ENCODE measurements at places on chromosomes 6 and 20. TPM values are rescaled to one million over a fixed set of nuclear protein-coding genes. Genes with fewer than 3 reads are reported as not detected.
A peak's percentile ranks its signal among the peaks of the same experiment; 100 is the strongest.

- DNase-seq: no peak
Observed at GRCh38 chr6:125279961-125280360, 21.8 kb downstream of the HDDC2 start.

- DNase-seq: no peak
Observed at GRCh38 chr6:20119485-20119884, 92.8 kb downstream of the MBOAT1 start.

GRCh38 chr6:144647971-144648651 is 363.0 kb downstream of the UTRN start:
- DNase-seq: no peak

- no peak for DNase-seq
Observed at GRCh38 chr20:15921930-15922329, 651.3 kb downstream of the KIF16B start.

DNA sequence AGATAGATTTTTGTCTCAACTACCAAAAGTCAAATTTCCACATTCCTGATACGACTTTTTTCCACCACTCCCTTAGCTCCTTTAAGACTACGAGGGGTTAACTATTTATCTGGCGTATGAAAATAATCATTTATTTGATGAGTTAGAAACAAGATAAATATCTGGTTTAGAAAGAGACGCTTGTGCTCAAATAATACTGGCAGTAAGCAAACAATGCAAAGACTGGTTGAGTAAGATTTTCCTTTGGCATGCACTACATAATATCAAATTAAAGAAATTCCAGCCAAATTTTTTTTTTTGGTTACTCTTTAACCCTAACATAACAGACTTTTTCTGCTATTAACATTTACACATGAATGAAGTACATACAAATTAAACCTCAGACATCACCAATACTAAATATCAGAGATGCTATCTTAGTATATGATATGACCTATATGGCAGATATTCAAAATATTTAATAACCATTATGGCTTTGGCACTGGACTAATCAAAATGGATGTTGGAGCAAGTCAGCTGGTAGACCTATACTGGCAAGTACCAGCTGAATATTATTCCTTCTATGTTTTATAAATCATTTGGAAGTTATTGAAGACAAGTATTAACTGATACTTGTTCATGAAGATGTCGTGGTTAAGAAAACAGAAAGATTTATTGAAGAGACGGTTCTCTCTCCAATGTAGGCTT is 345.3 kb downstream of the TFAP2B start:
- no peak for DNase-seq

DNA sequence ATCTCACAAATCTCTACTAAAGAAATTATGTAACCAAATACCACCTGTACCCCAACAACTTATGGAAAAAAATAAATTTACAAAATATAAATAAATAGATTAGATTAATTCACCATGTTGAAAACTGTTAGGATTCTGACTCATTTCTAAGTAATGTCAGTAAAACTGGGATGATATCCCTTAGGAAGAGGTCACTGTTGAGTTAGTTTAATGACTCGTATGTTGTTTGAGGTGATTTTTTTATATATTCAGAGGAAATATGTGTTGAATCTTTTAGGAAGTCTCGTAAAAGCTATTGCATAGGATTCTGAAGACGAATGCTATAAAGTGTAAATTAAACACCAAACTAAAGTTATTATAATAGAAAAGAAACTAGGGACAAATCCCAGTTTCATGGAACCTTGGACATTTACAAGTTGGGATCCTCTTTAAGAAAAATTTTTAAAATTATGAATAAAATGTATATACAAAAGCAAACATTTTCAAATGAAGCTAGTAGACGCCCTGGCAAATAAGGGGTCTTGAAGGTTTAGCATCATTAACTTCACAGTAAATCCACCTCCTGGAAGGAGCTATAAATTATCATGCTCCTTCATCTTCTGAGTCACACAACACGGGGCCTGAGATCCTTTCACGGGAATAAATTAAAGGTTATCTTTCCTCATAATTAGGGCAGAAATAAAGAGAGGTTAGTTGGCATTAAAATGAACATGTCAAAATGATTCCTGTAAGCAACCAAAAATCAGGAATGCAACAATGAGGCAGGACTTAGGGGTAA is 37.0 kb upstream of the POU3F2 start:
- no peak for DNase-seq

GRCh38 chr6:11076540-11076939 is 17.1 kb upstream of the SMIM13 start:
- no peak for DNase-seq

GRCh38 chr6:33683051-33683571 is 28.4 kb downstream of the UQCC2 start:
- no peak for DNase-seq

DNA sequence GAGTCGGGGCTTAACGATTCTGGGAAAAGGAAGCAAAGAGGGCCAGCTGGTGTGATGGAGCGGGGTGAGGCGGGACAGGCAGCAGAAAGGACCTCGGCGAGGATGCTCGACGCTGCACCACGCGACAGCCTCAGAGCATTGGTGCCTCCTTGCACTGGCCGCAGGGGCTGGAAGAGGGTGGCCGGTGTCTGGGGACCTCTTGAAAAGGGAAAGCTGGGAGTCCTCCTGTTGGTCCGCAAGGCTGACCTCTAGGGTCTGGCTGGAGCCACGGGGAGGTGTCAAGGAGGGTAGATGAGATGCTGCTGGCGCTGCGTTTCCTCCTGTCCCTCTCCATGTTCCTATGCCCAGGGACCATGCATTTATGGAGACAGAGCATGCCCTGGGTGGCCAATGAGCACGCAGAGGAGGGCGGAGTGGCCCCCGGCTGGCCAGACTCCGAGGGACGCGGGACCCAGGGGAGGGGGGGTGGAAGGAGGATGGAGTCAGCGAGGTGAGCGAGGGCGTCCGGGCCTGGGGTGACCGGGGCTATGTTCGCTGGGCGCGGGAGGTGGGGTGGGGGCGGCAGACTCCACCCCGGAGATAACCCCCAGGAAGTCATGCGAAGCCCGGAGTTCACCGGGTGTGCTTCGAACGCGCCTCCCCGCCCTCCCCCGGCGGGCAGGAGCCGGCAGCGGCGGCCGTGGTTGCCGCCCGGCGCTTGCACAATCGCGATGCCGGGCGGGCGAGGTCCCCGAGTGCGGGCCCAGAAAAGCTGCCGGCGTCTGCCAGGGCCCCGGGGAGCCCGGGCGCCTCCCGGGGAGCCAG is at the start of gene CYP24A1:
Gene CYP24A1 (minus strand): TSS at position 334 of the 804 bp plus-strand sequence. CDS start 407 bp downstream, outside the sequence.
- peak; percentile 29 for DNase-seq

GRCh38 chr20:5880326-5880725 is 70.0 kb downstream of the TRMT6 start:
- DNase-seq: no peak

DNA sequence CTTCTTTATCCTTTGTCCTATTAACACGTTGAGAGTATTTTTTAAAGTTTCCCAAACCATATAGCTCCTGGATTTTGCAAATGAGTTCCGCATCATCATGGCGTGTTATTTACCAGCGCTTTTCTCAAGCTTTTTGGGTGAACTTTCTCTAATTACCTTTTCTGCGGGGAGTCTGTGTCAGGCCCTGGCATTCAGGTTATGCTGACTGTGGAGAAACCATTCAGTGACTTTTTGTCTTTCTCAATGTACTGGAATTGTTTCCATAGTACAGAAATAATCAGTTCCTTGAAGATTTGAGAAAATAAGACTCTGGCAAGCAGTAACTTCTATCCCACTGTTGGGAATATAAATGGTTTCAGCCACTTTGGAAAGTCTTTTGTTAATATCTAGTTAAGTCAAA is 115.3 kb downstream of the CDH26 start:
- no peak for DNase-seq

- DNase-seq: no peak
Observed at GRCh38 chr6:140956571-140957369, 1176.0 kb upstream of the GJE1 start.

DNA sequence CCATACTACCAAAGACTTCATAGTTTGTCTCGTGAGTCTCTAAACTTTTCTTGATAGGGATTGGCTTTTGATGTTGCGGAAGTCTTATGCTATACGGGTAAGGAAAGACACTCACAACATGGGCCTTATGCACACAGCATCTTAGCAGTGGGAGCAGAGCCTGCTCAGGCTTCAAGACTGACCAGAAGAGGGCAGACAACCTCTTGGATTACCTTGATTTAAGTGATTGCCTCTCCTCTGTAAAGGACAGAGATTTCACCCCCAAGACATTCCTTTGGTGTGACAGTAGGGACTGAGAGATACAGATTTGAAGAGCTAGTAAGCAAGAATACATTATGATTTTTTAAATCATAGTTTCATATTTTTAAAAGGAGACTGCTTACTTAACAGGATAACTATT is 71.0 kb upstream of the SAMD3 start:
- peak; percentile 61 for DNase-seq

Gene GNMT
- not detected for total RNA-seq

Gene FARS2
- total RNA-seq: 47.8 TPM

Gene RIPPLY2
- total RNA-seq: not detected

Gene KIAA0408
- total RNA-seq: 89.3 TPM

Gene CTCFL
- total RNA-seq: not detected

Gene SIGLEC1
- total RNA-seq: 1.7 TPM

Gene CALHM5
- total RNA-seq: under 0.01 TPM

Gene SFT2D1
- 62.8 TPM for total RNA-seq

Gene SPATA25
- not detected for total RNA-seq
